ENCODE measurements at places on chromosomes 6 and 20.

DNA sequence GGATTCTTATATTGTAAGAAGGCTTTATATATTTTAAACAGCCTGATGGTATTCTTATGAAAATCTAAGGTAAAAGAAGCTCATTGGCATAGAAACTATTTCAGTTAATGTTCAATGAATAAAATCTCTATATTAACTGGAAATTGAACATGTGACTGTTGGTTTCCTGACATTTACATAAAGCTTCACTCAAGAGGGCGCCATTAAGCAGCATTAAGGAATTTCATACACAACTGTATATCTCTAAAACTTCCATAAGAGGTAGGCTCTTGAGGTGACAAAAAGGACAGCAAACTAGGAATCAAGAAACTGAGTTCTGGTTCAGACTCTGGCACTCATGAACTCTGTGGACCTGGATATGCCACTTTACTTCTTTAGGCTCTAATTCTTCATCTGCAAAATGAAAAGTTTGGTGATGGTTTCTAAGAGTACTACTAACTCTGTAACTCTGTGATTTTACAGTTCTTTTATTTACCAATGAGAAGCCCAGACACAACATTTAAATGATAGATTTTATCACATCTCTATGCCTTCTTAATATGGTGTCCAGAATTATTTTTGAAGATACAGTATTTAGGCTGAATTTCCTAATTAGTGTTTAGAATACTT, 147.5 kb downstream of the FLRT3 start:
- no peak for DNase-seq

GRCh38 chr6:33414592-33415271, 3.2 kb downstream of the CUTA start:
- no peak for DNase-seq

- DNase-seq: peak; percentile 54
Observed at GRCh38 chr6:149918151-149918905, 4.6 kb downstream of the RAET1G start.

DNA sequence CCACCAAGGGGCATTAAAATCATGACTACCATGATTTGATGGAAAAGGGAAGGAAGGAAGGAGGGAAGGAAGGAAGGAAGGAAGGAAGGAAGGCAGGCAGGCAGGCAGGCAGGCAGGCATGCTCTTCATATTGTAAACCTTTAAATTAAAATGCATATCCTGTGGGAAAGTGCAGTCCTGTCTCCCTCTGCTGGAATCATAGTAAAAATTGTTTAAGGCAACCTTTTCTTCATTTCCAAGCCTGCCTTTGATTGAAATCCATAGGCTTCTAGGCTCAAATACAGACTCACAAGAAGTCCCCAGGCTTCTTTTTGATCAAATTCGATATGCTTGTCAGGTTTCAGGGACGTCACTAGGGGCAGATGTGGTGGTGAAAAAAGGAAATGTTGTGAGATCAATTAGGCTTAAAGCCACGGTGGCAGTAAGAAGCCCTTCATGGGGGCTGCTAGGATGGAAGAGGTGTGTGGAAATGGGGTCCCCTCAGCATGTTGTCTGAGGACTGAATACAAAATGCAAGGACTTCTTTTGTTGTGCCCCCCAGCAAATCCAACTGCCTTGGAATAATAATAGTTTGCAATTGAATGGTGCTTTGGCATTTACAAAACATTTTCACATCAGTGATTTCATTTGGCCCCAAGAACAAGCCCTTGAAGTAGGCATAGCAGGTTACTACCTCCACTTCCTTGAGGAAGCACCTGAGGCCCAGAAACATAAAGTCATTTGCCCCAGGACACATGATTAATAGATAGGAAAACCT, 25.6 kb upstream of the GABRR1 start:
- no peak for DNase-seq

- no peak for DNase-seq
Observed at GRCh38 chr20:56454754-56455153, 13.7 kb upstream of the RTF2 start.

Data from right atrium auricular region (tissue), 2 donors.